Activated effector memory CD4-positive, alpha-beta T cell treated with Interleukin-2 at 50 U/mL for 16 hours (primary cell): ENCODE measurements at places on chromosomes 7 and 10.

DNA sequence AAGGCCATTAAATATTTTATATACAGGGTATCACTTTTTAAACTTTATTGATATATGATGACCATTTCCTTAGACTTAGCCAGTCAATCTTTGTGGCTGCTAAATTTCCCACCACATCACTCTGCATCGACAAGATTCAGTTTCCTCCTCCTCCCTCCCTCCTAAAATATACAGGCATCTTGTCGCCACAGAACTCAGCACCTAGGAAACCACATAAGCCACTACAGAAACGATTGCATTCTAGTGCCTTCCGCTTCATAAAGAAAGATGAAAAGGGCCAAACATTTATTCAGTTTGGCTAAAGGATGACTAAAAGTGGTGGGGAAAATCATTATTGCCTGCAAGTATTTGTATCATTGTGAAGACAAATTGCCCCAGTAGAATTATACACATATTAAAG, 30.7 kb downstream of the ERCC6 start:
- DNase-seq: no peak

- no peak for DNase-seq
Observed at GRCh38 chr10:119818889-119819270, 53.8 kb downstream of the MCMBP start.

GRCh38 chr10:102287538-102287937, 42.2 kb downstream of the GBF1 start:
- DNase-seq: no peak

GRCh38 chr10:3417096-3417495, 244.5 kb upstream of the PITRM1 start:
- no peak for DNase-seq

GRCh38 chr7:121505540-121506182, 109.6 kb upstream of the FAM3C start:
- no peak for DNase-seq

GRCh38 chr10:122298598-122299301, 27.7 kb downstream of the BTBD16 start:
- peak; percentile 38 for DNase-seq

GRCh38 chr10:120336911-120337540, 120.0 kb upstream of the PLPP4 start:
- peak; percentile 13 for DNase-seq

- DNase-seq: no peak
Observed at GRCh38 chr10:34880817-34881216, 65.7 kb upstream of the PARD3 start.

GRCh38 chr10:122115874-122116273, 126.9 kb downstream of the TACC2 start:
- DNase-seq: no peak

GRCh38 chr10:101356132-101356531, 2.2 kb downstream of the BTRC start:
- no peak for DNase-seq

DNA sequence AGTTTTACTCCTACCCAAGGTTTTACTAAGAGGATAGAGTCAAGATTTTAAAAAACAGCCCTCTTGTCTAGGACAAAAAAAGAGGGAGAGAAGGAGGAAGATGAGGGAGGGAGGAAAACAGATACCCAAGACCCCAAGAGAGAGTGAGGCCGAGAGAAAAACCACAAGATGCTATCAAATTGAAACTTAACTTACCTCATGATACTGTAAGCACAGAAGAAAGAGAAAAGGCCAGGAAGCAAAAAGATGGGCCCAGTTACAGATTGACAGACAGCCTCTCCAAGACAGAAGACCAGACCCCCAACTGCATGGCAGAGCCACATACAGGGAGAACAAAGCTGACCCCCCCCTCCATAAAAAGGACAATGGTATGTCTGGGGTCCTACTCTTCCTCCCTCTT, 11.4 kb downstream of the SEC31B start:
- no peak for DNase-seq

GRCh38 chr10:9302140-9302746, 1247.8 kb downstream of the GATA3 start:
- DNase-seq: no peak

GRCh38 chr7:90728568-90728967, 132.4 kb downstream of the CDK14 start:
- no peak for DNase-seq

- DNase-seq: no peak
Observed at GRCh38 chr10:14519785-14520184, 189.1 kb upstream of the FRMD4A start.

- no peak for DNase-seq
Observed at GRCh38 chr10:6729071-6729774, 149.1 kb upstream of the PRKCQ start.

GRCh38 chr10:34705563-34705962, 109.5 kb downstream of the PARD3 start:
- DNase-seq: no peak

GRCh38 chr10:130213286-130214080, 77.3 kb downstream of the GLRX3 start:
- DNase-seq: no peak

GRCh38 chr10:16280595-16280994, 156.2 kb upstream of the PTER start:
- DNase-seq: no peak

DNA sequence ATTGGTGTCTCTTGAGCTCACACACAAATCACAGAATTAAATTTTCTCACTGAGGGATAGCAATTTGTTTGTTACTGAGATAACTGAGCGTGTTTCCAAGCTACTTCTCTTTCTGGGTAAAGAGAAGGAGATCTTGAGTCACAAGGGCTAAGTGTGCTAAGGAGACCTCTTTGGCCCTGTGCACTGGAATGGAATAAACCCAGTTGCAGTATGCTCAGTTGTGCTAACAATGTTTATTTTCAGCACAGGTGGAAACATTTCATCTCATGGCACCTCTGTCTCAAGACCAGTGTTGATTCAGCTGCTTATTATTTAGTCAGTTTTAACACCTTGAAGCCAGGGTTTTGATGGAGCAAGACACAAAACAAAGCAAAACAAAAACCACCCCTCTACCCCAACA, 22.5 kb upstream of the UBE2H start:
- no peak for DNase-seq

DNA sequence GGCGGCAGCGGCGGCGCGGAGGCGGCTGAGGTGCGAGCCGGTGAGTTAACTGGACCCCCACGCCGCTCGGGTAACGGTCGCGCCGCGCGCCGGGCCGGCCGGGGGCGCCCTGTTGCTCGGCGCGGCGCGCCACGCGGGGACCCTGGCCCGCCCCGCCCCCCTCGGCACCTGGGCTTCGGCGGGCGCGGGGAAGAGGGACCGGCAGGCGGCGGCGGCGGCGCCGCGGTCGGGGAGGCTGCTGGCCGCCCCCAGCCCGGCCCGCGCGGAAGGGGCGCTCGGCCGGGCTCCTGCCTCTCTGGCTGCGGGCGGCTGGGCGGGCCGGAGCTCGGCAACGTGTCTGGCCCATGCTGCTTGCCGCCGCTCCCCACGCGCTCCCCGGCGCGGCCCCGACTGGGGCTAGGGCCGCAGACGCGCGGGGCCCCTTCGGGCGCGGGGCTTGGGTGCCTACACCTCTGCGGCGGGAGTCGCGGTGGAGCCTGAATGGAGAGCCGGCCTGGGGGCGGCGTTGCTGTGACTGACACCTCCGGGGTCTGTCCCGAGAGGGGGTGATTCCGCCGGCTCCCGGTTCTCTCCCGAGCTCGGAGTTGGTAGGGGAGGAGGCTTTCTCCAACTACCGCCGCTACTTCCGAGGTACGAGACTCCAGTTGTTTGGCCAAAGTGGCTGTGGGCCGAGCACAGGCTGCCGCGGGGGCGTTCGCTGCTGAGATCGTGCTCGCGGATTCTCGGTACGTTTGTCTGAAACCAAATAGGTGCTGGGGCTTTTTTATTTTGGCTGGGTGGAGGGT, 494 bp downstream of the PALS2 start:
- peak; percentile 7 for DNase-seq

GRCh38 chr10:131660427-131660826, 240.4 kb upstream of the PPP2R2D start:
- DNase-seq: no peak

- no peak for DNase-seq
Observed at GRCh38 chr10:106931853-106932249, 232.7 kb downstream of the SORCS1 start.

GRCh38 chr10:7901256-7901655, 83.0 kb downstream of the TAF3 start:
- no peak for DNase-seq

DNA sequence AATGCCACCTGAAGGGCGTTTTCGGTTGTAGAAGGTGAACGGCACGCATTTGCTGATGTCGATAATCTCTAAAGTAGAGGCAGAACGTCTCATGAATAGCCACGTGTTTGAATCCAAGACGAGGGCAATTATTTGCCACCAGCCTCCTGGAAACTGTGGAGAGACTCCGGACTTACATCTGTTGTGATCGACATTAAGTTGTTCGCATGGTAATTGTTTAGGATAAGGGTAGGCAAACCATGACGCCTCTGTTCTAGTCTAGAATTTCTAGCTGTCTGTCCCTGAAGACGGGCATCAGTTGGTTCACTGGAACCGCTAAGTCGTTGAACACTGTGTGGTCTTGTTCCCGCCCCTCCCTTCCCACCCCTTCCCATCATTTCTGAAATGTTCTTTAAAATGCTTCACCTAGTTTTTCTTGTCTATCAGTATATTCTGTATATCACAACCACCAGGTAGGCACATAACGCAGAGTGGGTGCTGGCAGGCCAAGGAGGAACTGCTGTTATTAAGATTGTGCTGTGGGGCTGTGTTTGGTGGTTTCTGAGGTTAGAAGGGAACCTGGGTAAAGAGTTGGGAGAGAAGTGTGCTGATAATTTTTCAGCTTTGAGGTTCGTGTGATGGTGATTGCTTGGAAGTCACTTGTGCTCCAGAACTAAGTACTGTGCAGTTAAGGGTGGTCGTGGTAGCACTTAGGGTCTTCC, 1.2 kb downstream of the UBE3C start:
- no peak for DNase-seq

DNA sequence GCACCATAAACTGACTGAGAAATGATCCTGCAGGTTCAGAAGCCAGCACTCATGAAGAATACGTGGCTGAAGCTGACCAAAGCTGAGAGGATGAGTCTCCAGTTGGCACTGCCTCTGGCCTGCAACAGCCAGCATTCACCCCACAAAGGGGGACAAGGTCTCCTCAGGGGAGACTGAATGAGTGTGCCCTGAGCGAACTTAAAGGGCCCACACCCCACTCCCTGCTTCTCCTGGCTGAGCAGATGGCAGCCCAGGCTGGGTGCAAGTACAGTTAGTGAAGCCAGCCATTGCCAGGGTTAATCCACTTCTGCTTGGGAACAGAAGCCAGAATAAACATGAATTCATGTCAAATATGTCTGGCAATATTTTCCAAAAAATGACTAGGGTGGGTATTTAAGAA, 98.1 kb downstream of the PPP1R17 start:
- DNase-seq: no peak

DNA sequence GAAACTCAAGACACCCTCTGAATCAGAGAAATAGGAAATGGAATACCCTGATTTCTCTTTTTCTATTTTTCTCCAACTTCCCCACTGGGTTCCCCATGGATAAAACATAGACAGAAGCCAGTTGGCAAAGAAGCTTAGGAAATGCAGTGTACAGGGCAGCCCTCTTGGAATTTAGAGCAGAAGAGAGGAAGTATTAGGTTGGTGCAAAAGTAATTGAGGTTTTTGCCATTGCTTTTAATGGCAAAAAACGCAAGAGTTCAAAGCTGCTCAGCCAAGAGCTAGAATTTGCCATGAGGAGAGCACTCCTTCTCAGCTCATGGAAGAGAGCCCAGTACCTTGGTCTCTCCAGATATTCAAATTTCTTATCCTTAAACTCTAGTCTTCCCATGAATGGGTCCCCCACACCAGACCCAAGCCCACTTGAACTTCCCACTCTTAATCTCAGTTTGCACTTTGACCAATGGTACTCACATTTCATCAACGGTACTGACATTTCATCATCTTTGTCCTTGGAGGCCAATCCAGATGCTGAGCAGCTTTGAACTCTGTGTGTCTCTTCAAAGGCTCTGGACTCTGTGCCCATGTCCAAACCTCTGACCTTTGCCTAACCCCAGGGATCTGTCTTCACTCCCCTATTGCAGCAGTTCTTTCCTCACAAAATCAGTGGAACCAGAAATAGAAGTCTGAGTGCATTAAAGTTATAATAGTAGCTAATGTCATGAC, 73.2 kb upstream of the PPP1R3C start:
- DNase-seq: no peak

DNA sequence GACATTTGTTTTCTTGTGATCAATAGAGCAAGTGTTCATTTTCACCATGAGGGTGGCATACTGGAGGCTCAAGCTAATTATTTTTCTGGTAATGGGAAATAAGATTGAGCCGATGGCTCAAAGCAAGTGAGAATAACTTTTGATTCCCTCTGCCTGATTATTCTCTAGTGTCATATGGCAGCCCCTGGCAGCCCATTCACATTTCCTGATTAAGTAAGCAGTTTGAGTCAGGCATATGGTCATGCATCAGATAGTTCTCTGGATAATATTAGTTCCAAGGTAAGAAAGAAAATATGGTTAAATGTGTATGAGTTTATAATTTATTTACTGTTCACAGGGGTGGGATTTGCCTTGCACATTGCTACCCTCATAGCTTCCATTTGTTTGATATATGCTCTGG, 109.2 kb downstream of the DYNC1I1 start:
- DNase-seq: no peak

- no peak for DNase-seq
Observed at GRCh38 chr7:114364151-114364550, 50.5 kb upstream of the FOXP2 start.

GRCh38 chr7:85011127-85011526, 175.7 kb downstream of the SEMA3D start:
- no peak for DNase-seq

DNA sequence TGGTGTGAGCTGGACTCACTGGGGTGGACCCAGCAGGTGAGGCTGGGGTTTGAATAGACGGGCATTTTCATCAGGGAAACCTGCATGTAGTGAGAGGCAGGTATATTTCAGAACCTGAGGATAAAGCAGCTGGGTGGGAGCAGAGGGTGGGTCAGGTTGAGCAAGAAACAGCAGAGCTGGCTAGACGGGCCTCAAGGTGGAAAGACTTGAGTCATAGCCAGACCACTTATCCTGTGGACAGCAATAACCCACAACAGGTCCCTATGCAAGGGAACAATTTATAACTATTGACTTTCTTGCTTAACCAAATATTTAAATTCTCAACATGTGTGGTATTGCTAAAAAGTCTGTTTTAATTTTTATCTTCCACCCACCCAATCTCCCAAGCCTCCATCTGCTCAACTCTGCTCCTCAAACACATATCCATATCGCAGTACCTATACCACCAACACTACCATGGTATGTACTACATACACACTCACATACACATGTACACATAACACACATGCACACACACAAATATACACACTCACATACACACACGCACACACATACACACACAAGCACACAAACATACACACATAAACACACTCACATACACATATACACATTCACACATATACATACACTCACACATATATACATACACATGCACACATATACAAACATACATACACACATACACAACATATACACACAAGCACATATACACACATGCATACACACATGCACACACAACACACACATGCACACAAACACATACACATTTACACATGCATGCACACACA, 129.0 kb upstream of the C7orf33 start:
- no peak for DNase-seq
